ENCODE measurements at places on chromosomes 4 and X.

- no peak for DNase-seq
These were observed 254.4 kb upstream of the CXXC4 start for GRCh38 chr4:104749062-104749461.

- DNase-seq = peak; percentile 36
These were observed 167.5 kb upstream of the MAP3K15 start for GRCh38 chrX:19682712-19683331.

GRCh38 chr4:102760645-102761295 lies at the start of gene MANBA:
TSS of gene MANBA (minus strand) at chr4:102760968. CDS start at chr4:102760894, 74 bp downstream.
- peak; percentile 41 for DNase-seq

GRCh38 chr4:99090481-99091215 lies 2.1 kb upstream of the ADH5 start:
- no peak for DNase-seq

DNA sequence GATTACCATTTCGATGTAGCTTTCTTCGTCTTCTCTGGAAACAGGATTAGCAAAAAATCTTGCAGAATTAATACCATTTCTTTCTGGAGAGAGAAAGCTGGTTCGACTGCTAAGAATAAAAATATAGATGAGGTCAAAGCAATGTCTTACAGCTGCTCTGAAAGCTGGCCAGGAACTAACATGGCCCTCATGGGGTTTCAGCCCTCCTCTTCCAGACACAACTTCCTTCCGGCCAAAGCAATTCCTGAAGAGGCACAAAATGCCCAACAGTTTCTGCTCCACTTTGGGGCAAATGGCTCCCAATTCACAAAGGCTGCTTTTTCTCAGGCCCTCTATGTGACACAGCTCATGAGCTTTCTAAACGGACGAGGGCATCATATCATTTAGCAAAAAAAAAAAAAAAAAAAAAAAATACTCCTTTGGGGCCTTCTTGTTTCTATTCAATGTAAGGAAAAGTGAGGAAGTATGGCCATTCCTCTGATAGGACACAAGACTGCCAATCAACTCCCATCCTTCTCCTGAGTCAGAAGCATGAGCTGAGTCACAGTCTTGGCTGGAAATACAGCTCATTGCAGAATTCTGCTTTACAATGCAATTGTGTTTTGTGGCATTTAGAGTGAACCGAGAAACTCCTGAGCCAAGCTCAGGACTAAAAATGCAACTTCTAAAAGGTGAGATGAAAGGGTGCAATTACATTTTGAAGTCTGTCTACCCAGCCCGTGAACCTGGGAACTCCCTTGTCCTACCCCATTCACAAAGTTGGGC lies 42.7 kb upstream of the CTAG2 start:
- peak; percentile 48 for DNase-seq

DNA sequence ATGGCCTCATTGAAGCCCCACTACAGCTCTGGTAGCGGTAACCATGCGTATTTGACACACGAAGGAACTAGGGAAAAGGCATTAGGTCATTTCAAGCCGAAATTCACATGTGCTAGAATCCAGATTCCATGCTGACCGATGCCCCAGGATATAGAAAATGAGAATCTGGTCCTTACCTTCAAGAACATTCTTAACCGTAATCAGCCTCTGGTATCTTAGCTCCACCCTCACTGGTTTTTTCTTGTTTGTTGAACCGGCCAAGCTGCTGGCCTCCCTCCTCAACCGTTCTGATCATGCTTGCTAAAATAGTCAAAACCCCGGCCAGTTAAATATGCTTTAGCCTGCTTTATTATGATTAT lies 876 bp downstream of the HPRT1 start:
- no peak for DNase-seq

DNA sequence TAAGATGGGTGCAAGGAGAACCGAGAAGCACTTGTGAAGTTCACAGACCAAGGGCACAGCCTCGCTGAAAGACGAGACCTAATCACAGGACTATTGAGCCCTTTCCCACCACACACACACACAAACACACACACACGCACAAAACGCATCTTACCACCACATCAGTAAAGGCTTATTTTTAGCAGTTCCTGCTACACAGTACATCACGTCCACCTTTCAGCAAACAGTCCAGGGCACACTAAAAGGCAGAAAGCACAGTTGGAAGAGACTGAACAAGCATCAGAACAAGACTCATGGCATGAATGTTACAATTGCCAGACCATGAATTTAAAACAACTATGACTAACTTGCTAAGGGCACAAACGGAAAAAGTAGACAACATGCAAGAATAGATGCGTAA lies 83.6 kb upstream of the MAPK10 start:
- peak; percentile 59 for DNase-seq

GRCh38 chr4:115841871-115842270 lies 728.5 kb upstream of the NDST4 start:
- DNase-seq = no peak

DNA sequence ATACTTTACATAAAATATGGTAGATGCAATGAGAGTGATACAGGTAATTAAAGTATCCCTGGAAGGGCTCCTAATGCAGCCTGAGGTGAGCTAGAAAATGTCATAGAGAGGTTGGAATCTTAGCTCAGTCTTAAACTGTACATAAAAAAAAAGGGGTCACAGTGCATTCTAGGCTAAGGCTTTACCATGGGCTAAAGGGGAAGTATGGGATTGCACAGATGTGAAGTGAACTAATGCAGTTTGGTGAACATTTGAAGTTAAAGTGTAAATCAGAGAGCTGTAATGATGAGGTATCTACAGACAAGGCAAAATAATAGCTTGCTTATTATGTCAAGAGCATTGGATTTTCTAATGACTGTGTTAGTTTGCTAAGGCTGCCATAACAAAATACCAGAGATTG lies 405.9 kb downstream of the ADGRL3 start:
- DNase-seq = no peak

GRCh38 chr4:113384600-113384999 lies 335.1 kb downstream of the ANK2 start:
- peak; percentile 83 for DNase-seq

DNA sequence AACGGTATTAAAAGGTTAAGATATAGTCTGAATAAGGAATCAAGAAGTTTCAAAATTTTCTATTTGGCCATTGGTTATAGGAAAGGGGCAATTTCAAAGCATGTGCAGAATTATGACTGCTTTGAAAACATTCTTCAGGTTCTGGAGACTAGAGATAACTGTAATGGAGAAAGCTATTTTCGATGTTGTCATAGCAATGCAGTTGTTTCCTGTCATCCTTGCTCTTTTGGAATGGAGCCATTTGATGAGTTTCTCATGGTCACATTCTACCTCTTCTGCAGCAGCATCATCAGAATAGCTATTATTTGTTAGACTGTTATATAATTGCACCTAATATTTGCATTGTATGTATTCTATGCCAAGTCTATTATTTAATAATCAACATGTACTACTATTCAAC lies 368.2 kb upstream of the NR3C2 start:
- DNase-seq = no peak

- DNase-seq = no peak
These were observed 1.3 kb downstream of the AMER1 start for GRCh38 chrX:64204252-64204651.

DNA sequence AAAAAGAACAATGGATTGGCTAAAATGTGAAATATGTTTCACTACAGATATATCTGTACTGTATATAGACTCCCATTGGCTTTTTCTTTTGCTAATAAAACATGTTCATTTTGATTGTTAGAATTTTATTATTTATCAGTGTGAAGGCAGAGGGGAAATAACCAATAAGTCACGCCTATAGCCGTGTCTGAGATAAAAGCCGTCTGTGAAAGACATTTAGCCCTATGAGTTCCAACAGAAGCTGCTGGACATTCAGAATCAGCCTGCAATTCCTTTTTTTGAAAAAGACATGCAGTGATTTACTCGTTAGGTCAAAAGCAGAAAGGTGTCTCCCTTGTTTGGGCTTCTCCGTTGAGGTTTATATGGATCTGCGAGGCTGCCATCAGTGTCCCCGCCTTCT lies 24.2 kb upstream of the SLC25A4 start:
- no peak for DNase-seq

- no peak for DNase-seq
These were observed 28.5 kb upstream of the HGFAC start for GRCh38 chr4:3413217-3413671.

GRCh38 chr4:88567591-88567990 lies 24.7 kb upstream of the HERC3 start:
- DNase-seq = no peak

- DNase-seq = peak; percentile 20
These were observed 8.0 kb downstream of the RADX start for GRCh38 chrX:106619797-106620196.

DNA sequence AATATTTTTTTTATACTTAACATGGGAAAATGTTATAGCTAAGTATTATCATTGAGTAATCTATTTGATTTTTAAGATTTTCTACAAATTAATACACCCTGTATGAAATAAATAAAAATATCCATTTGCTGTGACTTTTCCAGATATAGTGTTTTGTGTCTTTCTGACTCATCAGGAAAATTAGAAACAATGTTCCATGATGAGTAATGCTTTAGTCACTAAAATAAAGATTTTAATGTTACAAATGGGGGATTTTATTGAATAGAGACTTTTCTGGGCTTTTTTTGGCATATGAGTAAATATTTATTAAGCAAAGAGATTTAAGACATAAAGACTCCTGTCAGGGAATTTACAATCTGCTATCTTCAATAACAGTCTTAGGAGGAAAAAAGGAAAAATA lies 279.2 kb upstream of the NOCT start:
- peak; percentile 70 for DNase-seq
